ENCODE measurements at places on chromosomes 11 and 22.

DNA sequence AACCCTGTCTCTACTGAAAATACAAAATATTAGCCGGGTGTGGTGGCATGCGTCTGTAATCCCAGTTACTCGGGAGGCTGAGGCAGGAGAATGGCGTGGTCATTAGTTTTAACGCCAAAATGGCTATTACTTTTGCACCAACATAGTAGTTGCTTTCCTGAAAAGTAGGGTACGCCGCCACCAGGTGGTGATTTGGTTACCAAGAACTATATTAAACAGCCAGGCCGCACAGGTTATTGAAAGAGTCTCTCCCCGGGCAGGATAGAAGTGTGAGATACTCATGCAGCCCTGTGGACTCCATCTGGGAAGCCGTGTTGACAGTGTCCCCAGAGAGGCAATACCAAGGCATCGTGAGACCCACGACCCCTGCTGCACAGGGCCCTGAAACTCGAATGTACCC is 24.6 kb upstream of the LRRC32 start:
- no peak for DNase-seq

DNA sequence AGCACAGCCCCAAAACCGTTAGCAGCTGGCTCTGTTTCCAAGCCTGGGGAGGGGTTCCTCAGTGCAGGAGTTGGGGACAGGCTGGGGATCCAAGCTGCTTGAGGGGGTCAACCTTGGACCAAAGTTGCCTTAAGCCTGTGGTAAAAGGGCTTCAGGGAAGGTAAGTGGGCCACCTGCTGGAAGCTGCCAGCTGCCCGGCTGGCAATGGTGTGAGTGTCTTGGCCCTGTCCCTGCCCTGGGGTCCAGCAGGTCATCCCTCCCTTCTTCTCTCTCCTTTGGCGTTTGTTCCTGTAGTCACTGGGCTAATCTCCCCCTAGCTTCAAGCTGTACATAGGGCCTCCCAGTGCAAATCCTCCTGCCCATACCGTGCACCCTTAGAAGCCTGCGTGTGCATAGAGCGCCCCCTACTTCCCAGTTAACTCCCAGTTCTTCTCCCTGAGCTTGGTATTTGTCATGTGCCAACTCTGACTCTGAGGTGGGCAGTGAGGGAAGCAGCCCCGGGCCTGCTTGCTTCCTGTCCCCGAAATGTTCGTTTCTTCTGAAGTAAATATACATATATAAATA is 4.4 kb downstream of the TMEM258 start:
- no peak for DNase-seq

GRCh38 chr11:94932503-94932902 is 40.9 kb downstream of the CWC15 start:
- DNase-seq: no peak

DNA sequence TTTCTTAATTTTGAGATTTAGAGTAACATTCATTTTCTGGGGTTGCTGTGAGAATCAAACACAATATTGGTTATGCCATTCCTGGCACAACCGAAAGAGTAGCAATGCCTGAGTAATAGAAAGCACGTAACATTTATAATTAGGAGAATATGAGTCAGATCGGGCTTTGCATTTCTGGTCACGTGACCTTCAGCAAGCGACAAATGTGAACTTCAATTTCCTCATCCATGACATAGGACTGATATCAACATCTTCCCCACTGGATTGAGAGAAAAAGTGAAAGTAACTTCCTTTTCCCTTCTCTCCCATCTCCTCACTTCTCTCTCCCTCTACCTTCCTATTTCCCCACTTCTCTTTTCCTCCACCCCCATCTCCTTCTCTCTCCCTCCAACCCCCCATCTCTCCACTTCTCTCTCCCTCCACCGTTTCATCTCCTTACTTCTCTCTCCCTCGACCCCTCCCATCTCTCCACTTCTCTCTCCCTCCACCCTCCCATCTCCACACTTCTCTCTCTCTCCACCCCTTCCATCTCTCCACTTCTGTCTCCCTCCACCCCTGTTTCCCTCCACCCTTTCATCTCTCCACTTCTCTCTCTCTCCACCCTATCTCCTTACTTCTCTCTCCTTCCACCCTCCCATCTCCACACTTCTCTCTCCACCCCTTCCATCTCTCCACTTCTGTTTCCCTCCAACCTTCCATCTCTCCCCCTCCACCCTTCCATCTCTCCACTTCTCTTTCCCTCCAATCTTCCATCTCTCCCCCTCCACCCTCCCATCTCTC is 33.5 kb upstream of the CAT start:
- no peak for DNase-seq

DNA sequence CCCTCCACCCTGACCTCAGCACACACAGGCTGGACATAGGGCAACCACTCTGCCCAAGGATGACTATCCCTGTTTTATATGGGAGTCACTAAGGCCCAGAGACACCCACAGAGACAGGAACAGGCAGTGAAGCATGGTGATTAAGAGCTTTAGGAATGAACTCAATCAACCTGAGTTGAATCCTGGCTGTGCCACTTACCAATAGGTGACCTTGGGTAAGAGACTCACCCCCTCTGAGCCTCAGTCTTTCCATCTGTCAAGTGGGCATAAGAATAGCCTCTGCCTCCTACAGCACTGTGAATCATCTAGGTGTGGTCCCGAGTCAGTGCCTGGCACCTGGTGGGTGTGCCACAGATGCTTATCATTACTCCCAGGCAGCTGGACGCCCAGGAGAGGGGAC is 6.8 kb downstream of the CRYBB1 start:
- no peak for DNase-seq

GRCh38 chr22:26259510-26259909 is 90.2 kb downstream of the SEZ6L start:
- no peak for DNase-seq

DNA sequence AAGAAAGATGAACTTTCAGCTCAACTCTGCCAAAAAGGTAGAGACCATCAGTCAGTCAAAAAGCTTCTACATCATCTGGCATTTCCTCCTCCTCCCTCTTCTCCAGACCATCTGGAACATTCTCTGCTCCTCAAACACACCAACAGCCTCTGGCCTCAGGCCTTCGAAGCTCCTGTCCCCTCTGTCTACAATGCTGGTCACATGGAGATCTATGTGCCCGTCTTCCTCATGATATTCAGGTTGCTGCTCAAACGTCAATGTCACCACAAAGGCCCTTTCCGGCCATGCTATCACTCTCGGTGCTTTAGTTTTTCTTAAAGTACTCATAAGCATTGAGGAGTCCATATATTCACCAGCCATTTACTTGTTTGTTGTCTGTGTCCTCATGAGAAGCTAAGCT is 146.2 kb downstream of the SPATA19 start:
- no peak for DNase-seq

- no peak for DNase-seq
Measured at GRCh38 chr11:59009661-59010060, 70.4 kb downstream of the GLYATL1 start.

DNA sequence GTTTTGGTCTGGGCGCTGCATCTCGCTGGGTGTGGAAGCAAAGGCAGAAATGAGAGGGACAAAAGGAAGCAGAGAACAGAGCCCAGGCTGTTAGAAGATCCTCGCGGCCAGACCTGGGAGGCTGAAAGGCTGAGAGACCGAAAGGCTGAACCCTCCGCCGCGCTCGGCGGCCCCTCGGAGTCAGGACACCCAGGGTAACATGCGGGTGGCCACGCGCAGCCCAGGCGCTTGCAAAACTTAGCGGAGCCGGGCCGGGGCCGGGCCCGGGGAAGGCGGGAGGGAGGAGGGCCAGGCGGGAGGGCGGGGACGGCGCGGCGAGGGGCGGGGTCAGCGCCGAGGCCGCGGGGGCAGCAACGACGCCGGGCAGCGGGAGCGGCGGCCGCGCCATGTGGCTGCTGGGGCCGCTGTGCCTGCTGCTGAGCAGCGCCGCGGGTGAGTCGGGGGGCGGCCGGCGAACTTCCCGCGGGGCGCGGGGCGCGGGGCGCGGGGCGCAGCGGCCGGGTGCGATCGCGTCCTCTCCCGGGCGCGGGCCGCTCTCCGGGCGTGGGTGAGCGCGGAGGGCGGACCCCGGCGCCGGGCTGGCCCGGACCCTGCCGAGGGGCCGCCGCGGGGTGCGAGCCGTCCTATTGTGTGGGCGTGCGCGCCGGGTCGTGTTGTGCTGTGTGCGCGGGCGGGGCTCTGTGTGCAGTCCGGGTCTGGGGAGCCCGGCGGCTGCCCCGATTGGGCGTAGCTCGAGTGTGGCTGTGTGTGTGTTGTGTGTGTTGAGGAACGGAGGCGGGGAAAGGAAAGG is at the start of gene LDLRAD3:
TSS of gene LDLRAD3 (plus strand) at position 350 of the 790 bp plus-strand sequence. CDS start at position 387, 37 bp downstream.
- DNase-seq: no peak

GRCh38 chr11:32382339-32383049 is 52.8 kb downstream of the WT1 start:
- no peak for DNase-seq

DNA sequence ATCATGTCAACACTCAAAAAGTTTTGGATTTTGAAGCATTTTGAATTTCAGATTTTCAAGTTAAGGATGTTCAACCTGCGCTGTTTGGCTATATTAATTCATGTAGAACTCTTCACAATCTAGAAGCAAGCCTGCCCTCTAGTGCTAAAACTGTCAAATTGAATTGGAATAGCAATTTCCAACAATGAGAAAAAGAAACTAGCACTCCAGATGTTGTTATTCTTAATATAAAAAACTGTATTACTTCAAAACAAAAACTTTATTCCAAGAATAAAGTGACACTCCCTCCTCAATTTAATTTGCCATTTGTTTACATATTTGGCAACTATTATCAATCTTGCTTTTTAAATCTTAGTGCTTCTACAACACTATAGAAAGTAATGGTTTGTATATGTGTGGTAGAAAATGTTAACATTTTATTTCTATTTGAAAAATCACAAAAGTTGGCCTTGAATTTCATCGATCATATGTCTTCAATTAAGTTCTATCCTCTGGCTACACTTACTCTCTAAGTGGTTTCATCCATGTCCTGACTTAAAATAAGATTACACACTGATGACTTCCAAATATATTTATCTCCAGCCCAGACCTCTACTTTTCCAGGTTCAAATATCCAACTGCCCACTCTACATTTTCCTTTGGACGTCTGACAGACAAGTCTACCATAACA is 36.6 kb downstream of the DCUN1D5 start:
- DNase-seq: peak; percentile 54

GRCh38 chr22:22973336-22973735 is 85.7 kb downstream of the IGLL5 start:
- DNase-seq: no peak

- no peak for DNase-seq
Measured at GRCh38 chr11:96335388-96335787, 7.6 kb downstream of the MAML2 start.

DNA sequence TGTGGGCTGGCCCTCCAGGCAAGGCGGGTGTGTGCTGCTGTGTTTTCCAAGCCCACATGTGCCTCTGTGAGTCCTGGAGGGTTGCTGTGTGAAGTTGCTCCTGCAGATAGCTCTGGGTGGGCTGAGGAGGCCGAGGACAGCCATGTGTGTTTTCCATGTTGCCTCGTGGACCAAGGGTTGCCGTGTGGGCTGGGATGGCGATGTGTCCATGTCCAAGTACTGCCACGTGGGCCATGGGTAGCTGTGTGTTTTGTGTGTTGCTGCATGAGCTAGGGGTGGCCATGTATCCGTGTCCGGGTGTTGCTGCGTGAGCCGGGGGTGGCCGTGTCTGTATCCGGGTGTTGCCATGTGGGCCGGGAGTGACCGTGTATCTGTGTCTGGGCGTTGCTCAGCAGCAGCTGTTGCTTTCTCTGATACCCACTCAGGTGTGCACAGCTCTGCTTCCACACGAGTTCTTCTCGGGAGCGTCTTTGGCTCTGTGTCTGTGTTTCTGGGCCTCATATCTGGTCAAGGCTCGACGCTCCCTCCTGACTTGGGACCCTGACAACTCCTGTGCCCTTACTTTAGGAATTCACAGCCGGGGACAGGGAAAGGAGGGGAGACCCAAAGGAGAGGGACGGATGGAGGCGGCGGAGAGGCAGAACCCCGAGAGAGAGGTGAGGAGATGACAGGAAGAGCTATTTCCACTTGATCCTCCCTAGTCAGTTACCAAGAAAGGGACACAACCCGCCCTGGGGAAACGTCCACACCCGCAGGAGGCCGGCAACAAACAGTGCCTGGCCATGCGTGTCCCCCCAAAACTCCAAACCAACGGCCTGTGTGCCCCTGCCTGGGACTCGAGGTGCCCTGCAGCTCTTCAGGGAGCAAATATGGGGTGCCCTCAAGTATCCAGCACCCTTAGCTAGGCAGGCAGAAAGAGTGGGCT is 83.1 kb downstream of the PHF21B start:
- no peak for DNase-seq

DNA sequence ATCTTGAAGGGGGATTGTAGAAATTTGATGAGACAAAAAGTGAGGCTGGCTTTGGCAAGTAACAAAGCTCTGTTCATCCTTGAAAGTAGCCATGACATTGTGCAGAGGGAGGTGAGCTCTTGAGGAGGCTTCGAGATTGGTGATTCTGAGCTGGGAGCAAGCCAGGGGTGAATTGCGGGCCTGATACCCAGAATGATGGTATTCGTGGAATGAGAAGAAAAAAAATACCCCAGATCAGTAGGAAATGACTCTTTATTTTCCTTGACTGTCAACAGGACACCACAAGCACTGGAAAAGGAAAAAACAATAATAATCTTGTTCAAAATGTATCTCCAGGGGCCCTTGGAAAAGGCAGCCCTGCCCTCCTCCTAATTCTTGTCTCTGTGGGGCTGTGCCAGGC is 62.7 kb downstream of the TSPAN18 start:
- DNase-seq: no peak

GRCh38 chr11:79796704-79797103 is 355.9 kb upstream of the TENM4 start:
- no peak for DNase-seq

- no peak for DNase-seq
Measured at GRCh38 chr11:11848891-11849746, 7.3 kb downstream of the USP47 start.

DNA sequence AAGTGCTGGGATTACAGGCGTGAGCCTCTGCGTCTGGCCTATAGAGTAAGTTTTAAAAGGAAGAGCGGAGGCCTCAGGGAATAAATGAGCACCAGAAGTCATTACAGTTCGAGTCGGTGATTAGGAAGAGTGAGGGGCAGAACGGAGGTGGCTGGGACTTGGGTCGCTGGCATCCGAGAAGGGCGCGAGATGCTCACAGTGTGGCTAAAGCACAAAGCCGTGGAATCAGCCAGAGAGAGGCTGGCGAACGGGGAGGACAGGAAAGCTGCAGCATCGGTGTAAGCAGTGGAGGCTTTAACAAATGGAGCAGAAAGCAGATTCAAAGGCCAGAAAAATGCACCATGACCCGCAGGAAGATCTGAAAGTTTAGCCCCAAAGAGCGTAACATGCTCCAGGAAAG is 2.7 kb upstream of the KRTAP5-4 start:
- DNase-seq: no peak

All from GF-D8 (cell line).